GM13976 (cell line): ENCODE measurements at places on chromosomes 5 and 9.

GRCh38 chr5:107680099-107680498, 9.4 kb upstream of the EFNA5 start:
- DNase-seq: no peak

- no peak for DNase-seq
Measured at GRCh38 chr9:119092125-119092524, 277.1 kb downstream of the BRINP1 start.

- DNase-seq: no peak
Measured at GRCh38 chr9:114349713-114350480, 20.2 kb downstream of the ORM2 start.

GRCh38 chr9:117125531-117125930, 289.3 kb downstream of the ASTN2 start:
- DNase-seq: no peak

- no peak for DNase-seq
Measured at GRCh38 chr9:3087697-3088096, 243.8 kb upstream of the PUM3 start.

DNA sequence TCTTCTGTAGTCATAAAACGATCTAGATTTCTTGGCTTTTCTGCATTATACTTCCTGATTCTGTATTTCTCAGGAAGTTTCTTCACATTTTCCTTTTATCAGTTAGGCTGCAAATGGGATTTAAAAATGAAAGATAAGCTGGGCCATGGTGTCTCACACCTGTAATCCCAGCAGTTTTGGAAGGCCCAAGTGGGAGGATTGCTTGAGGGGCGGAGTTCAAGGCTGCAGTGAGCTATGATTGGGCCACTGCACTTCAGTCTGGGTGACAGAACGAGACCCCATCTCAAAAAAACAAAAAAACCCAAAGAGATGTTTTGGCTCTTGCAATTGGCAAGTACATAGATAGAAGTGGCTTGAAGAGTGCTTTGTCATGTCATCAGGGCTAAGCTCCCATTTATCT, 26.2 kb upstream of the APC start:
- no peak for DNase-seq

- DNase-seq: no peak
Measured at GRCh38 chr5:76861612-76862011, 11.8 kb downstream of the S100Z start.

DNA sequence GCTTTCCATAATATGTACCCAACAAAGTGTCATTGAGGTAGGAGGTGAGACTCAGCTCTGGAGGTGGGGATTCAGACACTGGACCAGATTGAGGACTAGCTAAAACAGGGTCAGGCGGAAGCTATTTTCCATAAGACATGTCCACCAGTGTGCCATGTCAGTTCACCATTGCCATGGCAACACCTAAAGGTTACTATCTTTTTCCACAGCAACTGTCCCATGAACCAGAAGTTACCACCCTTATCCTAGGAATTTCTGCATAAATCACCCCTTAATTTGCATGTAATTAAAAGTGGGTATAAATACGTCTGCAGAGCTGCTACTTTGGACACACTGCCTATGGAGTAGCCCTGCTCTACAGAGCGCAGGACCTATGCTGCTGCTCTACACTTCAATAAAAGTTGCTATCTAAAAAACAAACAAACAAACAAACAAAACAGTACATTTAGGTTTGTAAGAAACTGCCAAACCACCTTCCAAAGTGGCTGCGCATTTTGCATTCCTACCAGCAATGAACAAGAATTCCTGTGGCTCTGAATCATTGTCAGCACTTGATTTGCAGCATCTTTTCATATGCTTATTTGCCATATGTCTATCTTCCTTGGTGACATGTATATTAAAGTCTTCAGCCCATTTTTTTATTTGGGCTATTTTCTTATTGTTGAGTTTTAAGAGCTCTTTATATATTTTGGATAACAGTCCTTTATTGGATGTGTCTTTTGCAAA, 18.0 kb upstream of the TRIM32 start:
- DNase-seq: no peak

DNA sequence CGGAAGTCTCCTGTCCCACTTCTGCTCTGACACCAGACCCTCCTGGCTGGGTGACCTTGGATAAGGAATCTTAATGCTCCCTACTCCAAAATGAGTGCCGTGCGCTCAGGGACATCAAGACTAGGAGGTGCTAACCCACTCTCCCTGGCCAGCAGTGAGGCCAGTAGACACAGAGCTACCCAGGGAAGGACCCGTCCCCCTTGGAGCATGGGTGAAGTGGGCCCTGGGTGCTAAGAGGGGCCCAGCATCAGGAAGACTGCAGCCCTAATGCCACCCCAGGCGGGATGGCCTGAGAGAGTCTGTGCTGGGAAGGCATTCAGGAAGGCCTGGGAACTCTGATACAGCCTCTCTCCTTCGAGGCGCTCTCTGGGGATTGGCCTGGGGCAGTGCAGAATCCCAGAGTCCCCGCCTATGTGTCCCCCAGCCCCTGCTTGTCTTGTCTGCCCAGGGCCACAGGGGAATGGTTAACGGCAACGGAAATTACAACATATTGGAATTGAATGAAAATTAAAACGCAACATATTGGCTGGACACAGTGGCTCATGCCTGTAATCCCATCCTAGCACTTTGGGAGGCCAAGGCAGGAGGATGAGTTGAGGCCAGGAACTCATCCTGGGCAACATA, 29.7 kb upstream of the RNU6ATAC start:
- no peak for DNase-seq

DNA sequence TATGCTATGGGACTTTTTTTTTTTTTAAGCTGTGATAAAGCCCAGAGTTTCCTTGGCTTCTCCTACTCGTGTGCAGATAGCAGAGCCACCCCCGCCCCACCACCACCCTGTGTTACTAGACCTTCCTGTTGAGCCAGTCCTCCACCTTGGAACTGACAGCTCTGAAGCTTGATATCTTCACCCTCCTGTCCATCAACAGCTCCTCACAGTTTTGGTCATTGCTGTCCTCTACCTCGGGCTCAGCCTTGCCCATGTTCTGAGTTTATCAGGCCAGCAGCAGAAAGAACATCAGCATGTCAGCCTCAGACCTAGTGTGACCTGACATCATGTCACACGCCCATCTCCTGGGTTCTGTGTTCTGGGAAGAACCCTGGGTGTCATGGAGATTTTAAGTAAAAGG, 167.1 kb upstream of the RAI14 start:
- DNase-seq: no peak

GRCh38 chr5:163809473-163809872, 304.1 kb downstream of the MAT2B start:
- DNase-seq: no peak

DNA sequence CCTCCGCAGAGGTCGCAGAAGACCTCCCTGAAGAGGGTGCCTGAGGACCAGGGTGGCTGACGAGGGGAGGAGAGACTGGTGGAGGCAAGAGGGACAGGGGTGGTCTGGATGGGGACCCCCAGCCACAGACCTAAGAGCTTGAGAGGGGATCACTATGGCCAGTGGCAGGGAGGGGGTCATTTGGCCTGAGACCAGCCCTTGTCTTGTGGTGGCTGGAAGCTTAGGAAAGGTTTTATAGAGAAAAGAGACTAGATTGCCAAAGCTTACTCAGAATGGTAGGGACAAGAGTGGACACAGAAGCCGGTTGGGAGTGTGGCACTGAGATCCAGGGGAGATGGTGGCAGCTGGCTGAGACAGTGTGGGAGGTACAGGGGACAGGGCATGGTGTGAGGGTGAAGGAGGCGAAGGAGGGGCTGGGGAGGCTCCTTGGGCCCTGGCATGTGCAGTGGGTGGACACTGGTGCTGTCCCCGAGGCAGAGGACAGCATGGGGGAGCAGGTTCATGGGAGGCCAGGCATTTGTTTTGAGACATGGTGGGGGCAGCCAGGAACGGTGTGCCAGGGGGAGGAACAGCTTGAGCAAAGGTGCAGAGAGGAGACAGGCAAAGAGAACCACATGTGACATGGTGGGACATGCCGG, 123.0 kb downstream of the C9orf50 start:
- DNase-seq: no peak

- DNase-seq: no peak
Measured at GRCh38 chr5:31273161-31273560, 79.7 kb downstream of the CDH6 start.

GRCh38 chr5:120790339-120790738, 326.2 kb downstream of the PRR16 start:
- no peak for DNase-seq

- no peak for DNase-seq
Measured at GRCh38 chr5:39605588-39606575, 181.1 kb upstream of the DAB2 start.
